T-cell (primary cell): ENCODE measurements at places on chromosomes 13 and 19.

GRCh38 chr19:9729162-9729561, 39.4 kb downstream of the ZNF846 start:
- DNase-seq: no peak

DNA sequence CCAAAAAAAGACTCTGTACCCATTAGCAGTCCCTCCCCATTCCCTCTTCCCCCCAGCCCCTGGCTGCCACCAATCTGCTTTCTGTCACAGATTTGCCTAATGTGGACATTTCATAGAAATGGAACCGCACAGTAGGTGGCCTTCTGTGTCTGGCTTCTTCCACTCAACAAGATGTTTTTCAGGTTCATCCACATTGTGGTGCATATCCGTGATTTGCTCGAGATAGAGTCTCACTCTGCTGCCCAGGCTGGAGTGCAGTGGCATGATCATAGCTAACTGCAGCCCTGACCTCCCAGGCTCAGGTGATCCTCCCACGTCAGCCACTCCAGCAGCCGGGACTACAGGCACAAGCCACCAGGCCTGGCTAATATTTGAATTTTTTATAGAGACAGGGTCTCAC, 20.9 kb downstream of the AP2A1 start:
- DNase-seq: no peak

DNA sequence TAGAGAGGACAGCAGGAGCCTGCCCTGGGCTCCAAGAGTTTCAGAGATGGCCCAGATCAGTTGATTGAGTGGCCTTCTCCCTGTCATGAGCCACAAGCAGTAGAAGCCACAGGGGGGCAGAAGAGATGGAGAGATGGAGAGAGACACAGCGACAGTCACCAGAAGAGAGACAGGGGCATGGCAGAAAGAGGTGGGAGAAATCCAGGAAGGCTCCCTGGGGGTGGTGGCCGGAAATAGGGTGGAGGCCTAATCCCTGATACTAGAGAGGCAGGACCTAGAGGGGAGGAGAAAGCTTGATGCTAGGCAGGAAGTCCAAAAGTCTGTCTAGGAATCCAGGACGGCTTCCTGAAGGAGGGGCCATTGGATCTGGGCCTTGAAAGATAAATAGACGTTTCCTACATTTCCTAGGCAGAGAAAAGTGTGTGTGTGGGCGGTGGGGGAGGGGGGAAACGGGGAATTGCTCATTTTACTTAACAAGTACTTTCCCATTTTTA, 9.6 kb upstream of the TPM4 start:
- peak; percentile 69 for DNase-seq

GRCh38 chr19:6021878-6022569, 44.1 kb upstream of the RANBP3 start:
- peak; percentile 75 for DNase-seq

DNA sequence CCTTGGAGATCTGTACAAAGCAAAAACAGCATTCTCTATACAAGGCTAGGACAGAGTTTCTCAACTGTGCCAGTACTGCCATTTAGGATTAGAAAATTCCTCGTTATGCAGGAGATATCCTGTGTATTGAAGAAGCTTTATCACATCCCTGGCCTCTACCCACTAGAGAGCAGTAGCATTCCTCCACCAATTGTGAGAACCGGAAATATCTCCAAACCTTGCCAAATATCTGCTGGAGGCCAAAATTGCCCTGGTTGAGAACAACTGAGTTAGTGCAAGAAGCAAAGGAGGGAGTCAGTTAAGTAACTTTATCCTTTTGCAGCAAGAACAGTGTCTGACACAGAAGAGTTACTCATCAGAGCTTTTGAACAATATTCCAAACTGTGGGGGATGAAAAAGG, 16.2 kb upstream of the FREM2 start:
- no peak for DNase-seq

DNA sequence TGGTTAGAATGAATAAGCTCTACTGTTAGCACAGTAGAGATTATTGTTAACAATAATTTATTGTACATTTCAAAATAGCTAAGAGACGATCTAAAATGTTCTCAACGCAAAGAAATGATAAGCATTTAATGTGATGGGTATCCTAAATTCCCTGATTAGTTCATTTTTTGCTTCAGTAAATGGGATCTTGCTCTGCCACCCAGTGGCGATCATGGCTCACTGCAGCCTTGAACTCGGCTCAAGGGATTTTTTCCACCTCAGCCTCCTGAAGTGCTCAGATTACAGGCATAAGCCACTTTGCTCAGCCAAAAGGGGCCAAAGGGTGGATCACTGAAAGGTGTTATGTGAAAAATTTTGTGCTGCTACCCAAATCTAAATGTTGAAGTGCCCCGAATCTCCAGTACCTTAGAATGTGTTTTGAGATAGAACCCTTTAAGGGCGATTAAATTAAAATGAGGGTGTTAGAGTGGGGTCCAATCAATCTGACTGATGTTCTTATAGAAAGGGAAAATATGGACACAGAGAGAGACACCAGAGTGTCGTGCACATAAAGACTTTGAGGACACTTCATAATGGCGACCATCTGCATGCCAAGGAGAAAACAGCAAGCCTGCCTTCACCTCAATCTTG, 31.5 kb upstream of the ZNF766 start:
- DNase-seq: peak; percentile 22

DNA sequence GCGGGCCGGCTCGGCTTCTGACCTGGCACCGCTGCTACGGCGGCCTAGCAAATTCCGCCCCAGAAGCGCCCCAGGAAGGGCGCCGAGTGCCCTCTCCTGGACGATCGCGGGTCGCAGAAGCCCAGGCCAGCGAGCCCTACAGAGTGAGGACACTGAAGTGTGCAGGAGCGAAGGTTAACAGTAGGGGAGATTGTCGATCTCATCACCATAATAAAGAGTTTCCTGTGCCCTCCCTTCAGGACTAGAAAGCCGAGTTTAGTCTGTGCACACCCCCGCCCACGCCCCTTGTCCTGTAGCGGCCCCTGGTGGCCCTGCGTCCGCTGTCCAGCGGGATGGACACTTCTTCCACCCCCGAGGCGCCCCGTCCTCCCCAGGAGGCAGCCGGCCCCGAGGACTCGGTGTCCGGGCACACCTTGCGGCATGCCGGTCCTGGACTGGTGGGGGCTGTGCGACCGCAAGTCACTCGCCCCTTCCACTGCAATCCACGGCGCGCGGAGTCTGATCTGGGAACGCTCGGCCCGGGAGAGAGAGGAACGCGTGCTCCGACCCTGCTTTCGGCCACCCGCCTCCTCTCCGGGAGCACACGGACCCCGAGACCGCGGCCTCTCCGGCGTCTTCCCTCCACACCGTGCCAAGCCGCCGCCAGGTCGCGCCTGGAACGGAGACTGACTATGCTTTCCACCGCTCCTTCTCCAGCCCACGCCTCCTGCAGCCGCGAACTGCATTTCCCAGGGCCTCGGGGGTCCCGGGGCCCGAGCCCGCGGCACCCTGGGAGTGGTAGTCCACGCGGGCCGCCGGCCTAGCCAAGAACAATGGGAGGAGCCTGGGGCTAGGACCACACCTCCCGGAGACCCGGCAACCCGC, 770 bp upstream of the KMT2B start:
- DNase-seq: peak; percentile 96

DNA sequence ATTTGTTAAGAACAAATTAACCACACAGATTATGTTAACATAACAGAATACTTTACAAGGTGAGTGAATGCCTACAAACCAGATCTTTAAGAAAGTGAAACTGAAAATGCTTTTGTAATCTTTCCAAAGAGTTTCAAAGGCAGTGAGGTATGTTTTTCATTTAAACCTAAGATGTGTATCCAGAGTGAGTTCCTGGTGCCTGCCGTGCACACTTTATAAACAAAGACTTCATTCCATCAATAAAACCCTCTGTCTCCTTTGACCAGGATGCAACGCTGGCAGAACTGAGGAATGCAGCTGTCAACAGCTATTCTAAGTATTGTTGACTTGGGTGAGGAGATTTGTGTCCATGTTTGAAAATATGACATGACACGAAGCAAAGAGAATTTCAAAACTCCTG, 344.6 kb downstream of the DNAJC15 start:
- DNase-seq: no peak

DNA sequence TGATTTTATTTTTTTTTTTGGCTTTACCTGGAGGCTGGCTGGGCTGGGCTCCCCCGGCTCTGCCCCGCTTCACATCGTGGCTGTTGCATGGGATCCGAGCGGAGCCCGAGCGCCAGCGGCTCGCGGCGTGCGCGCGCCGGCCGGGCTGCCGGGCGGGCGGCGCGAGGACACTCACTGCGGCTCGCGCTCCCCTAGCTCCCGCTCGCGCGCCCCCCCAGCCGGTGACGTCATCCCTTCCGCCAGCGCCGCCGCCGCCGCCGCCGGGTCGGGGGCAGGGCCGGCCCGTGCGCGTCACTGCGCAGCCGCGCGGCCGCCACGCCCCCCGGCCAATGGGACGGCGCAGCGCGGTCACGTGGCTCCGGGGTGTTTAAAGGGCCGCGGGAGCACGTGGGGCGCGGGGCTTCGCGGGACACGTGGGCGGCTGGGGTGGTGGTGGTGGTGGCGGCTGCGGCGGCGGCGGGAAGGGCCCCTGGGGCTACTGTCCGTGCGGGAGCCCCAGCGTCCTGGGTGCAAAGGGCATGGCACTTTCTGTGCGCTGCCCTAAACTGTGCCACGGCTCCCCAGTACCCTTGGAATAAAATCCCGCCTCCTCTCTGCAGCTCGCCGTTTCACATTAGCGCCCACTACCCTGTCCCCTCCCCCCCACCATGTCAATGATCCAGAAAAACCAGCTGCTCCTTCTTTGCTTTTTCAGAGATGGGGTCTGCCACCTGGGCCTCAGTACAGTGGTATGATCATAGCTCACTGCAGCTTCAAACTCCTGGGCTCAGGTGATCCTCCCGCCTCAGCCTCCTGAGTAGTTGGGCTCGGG, at the start of gene PTPRS:
Gene PTPRS (minus strand): TSS at position 176 of the 811 bp plus-strand sequence. CDS start 54,672 bp downstream, outside the sequence.
- peak; percentile 75 for DNase-seq

DNA sequence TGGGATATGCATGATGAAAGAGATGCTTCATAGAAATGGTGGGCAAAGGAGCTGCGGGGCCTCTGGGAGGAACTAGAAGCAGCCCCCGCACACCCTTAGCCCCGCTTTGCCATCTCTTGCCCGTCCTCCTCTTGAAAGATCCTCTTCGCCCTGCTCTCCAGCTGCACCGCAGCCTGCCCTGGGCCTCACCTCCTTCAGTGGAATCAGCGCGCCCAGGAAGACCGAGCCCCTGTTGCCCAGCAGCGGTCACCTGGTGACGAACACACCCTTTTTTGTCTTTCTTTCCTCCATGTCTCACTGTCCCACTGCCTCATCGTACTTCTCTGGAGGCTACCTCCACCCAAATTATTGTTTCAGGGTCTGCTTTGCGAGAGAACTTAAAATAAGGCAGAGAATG, 807.6 kb downstream of the UQCRFS1 start:
- DNase-seq: no peak

DNA sequence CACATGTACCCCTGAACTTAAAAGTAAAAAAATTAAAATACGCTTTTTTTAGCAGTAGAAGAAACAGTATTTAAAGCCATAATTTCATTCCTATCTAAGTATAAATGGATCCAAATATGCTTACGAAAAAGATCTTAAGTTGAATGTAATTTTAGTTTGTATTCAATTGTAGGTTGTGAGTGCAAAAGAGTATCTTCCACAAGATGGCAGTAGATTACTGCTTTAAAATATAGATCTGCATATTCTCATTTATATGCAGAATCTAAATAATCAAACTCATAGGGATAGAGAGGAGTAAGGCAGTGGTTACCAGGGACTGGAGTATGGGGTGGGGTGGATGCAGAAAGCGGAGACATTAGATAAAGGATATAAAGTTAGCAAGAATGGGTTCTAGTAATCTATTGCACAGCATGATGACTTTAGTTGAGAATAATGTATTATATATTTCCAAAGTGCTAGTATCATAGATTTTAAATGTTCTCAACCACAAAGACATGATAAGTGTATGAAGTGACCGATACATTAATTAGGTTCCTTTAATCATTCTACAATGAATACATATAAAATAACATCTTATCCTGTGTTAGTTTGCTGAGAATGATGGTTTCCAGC, 14.2 kb downstream of the OR7A17 start:
- DNase-seq: no peak

- no peak for DNase-seq
These were observed 999.3 kb downstream of the SLITRK5 start for GRCh38 chr13:88670509-88670908.

DNA sequence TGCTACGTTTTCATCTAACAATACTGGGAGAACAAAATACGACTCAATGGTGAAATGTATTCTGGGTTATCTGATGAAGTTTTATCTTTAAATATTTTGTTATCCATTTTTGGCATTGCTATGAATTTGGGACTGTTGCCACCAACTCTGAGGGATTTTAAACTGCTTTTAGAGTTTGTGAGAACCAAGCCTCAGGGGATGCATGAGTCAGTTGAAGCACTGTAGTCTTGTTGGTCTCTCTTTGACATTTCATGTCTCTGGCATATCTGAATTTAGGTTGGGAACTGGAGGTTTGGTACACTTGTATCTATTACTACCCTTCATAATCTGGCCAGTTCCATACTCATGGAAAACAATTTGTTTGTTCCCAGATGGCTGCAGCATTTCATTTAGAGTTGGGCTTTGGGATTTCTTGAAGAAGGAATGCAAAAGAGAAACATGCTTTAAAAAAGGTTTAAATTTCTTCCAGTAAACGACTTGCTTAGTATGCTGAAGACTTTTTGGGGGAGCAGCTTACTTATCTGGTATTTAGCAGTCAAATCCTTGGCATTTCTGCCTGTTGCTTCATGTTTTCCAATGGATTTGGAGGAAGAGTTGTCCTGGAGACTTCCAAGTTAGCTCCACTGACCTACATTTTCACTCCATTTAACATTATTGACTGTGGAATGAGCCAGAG, 28.9 kb downstream of the ARHGEF7 start:
- DNase-seq: no peak

DNA sequence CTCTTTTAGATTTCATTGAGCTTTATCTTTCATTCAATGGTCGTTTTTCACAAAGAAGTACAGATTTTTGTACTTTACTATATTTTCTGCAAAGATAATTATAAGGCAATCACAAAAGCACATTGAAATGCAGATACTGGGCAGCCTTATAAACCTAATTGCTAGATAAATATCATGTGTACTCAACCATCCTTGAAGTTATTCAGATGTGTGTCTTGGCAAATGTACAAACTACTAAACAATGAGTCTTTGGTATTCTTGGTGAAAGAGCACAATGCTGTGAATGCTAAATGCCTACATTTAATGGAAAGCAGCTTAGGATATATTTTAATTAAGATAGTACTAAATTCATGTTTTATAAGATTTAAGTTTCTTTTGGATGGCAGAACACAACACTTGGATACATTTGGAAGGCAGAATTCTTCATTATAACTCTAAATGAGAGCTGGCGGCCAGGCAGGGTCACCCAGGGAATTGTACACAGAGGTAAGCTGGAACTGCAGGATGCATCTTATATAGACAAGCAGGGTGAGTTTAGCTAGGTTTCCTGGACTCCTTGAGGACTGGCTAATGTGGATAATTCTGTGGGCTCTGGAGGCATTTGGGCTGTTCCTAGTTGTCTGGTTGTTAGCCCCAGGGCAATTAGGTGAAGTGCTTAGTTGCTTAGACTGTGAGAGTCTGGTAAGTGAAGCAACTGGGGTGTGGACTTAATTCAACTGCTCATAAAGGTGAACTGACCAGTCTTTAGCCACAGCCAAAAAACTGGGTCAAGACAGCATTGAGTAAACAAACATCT, 286.6 kb downstream of the PCDH20 start:
- no peak for DNase-seq
